Occipital lobe (tissue), 3 donors: ENCODE measurements at places on chromosomes 2 and 18. TPM values are rescaled to one million over a fixed set of nuclear protein-coding genes. Genes with fewer than 3 reads are reported as not detected.

The BIN1 gene
- 45.2 TPM for total RNA-seq

The EDAR gene
- total RNA-seq = not detected

The SLC5A7 gene
- 0.94 TPM for total RNA-seq

The STAM2 gene
- 82.7 TPM for total RNA-seq

The UGT1A7 gene
- not detected for total RNA-seq

The ELOA2 gene
- total RNA-seq = not detected

The PLEKHH2 gene
- total RNA-seq = 8.4 TPM

GRCh38 chr18:79418236-79418635, 22.5 kb downstream of the NFATC1 start:
- DNase-seq = no peak

- DNase-seq = no peak
Observed at GRCh38 chr18:2914185-2914880, 67.5 kb downstream of the EMILIN2 start.

DNA sequence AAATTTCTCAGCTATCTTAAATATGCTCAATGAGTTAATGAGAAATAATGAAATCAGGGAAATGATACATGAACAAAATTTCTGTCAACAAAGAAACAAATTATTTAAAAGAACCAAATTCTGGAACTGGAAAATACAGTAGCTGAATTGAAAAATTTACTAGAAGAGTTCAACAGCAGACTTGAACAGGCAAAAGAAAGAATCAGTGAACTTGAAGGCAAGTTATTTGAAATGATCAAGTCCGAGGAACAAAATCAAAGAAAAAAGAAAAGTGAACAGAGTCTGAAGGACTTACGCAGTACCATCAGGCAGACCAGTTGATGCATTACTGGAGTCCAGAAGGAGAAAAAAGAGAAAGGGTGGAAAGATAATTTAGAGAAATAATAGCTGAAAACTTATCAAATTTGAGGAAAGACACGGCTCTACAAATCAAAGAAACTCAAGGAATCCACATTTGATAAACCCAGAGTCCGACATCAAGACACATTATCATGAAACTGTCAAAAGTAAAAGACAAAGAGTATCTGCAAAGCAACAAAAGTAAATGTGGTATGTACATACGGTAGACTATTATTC, 83.6 kb downstream of the CCDC138 start:
- no peak for DNase-seq

GRCh38 chr18:72692086-72692485, 147.9 kb upstream of the CBLN2 start:
- DNase-seq = no peak

- DNase-seq = no peak
Observed at GRCh38 chr2:76491503-76491902, 780.8 kb upstream of the GCFC2 start.

DNA sequence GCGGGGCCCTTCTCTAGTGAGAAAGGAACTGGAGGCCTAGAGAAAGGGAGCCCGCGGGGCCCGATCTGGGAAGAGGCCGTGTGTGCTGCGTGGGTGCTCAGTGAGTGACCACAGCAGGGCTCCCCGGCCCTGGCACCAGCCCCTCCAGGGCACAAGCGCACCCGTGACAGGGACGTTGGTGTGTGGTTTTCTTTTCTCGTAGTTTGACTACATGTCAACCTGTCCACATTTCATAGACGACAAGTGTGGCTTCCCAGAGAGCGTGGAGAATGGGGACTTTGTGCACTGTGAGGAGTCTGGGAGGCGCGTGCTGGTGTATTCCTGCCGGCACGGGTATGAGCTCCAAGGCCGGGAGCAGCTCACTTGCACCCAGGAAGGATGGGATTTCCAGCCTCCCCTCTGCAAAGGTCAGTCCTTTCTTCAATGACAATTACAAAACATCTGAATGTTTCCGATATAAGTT, 83.1 kb downstream of the TPO start:
- no peak for DNase-seq

- DNase-seq = no peak
Observed at GRCh38 chr2:157856187-157856515, 20.0 kb downstream of the ACVR1 start.

GRCh38 chr2:219331560-219332213, 857 bp downstream of the RESP18 start:
- no peak for DNase-seq

- DNase-seq = no peak
Observed at GRCh38 chr2:3291113-3291512, 86.5 kb downstream of the EIPR1 start.

DNA sequence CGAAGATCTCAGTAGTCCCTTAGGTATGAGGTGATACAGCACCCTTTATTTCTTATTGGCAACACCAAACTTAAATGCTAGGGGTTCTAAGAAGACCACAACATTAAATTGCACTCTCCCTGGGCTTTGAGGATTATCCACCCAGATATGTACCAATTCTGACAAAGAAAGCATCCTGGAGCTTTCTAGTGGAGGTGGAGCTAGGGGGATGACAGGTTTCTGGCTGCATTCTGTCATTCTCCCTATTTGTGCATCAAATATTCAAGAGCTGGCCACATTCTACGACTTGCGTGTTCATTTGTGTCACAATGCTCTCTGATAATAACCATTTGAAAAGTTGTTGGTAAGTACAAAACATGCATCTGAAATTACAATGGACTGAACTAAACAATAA, 111.1 kb downstream of the CDH2 start:
- no peak for DNase-seq

GRCh38 chr2:153819501-153819900, 52.2 kb upstream of the GALNT13 start:
- DNase-seq = no peak

DNA sequence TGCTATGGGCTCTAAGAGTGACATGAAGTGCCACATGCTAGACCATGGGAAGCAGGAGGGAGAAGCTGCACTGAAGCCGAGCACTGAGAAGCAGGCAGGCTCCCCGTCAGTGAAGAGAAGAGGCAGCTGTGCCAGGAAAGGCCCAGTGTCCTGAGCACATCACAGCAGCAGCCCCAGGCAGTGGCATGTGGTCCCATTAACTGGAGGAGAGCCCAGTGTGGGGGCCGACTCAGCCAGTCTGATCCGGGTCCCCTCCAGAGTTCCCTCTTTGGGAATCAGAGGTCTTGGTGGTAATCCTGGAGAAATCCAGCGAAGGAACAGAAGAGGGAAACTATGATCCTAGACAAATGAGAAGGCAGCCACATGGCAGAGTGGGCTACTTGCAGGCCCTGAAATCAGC, 96.7 kb upstream of the ACAA2 start:
- no peak for DNase-seq

- no peak for DNase-seq
Observed at GRCh38 chr2:105771836-105772235, 27.1 kb downstream of the NCK2 start.

- DNase-seq = no peak
Observed at GRCh38 chr2:14219306-14219705, 413.2 kb upstream of the LRATD1 start.

GRCh38 chr2:86065512-86065911, 40.2 kb downstream of the POLR1A start:
- DNase-seq = no peak

DNA sequence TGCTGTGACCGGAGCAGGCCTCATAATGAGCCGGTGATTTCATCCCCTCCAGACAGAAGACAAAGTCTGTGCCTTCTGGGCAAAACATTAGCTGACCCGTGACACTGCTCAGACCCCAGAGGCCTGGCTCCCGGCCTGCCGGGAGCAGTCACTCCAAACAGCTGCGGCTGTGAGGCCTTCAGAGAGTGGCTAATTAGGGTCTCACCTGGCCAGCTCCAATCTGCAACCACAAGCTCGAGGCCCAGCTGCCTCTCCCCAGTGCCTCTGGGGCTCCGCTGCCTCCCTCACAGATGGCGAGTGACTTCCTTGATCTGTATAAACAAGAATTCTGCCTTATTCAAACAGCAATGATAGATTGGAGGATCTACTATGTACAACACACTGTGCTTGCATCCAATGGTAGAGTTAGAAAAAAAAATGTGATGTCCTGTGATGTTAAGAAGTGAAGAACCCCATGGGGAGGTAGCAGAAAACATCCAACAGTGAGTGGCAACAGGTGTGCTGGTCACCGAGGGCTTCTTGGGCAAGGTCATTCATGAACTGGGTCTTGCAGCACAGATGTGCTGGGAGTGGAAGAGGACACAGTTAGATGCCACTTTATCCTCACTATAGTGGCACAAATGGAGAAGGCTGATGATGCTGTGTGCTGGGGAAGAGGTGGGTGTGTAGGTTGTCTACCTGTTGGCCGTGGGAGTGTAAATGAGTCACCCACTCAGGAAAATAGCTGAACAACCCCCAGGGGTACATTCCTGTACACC, 98.2 kb upstream of the ASAP2 start:
- DNase-seq = no peak

DNA sequence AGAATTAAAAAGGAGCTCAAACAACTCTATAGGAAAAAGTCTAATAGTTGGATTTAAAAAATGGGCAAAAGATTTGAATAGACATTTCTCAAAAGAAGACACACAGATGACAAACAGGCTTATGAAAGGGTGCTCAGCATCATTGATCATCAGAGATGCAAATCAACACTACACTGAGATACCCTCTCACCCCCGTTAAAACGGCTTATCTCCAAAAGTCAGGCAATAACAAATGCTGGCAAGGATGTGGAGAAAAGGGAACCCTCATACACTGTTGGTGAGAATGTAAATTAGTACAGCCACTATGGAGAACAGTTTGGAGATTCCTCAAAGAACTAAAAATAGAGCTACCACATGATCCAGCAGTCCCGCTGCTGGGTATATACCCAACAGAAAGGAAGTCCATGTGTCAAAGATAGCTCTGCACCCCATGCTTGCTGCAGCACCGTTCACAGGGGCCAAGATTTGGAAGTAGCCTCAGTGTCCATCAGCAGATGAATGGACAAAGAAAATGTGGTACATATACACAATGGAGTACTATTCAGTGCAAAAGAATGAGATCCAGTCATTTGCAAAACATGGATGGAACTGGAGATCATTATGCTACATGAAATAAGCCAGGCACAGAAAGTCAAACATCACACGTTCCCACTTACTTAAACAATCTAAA, 46.7 kb upstream of the B3GNT7 start:
- DNase-seq = peak; percentile 20

DNA sequence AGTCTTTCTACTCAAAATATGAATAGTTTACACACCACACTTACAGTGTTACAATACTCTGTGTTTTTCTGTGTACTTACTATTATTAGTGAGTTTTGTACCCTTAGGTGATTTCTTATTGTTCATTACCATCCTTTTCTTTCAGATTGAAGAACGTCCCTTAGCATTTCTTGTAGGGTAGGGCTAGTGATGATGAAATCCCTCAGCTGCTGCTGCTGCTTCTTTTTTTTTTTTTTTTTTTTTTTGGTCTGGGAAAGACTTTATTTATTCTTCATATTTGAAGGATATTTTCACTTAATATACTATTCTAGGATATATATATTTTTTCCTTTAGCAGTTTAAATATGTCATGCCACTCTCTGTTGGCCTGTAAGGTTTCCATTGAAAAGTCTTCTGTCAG, 29.0 kb upstream of the SERPINB2 start:
- no peak for DNase-seq

DNA sequence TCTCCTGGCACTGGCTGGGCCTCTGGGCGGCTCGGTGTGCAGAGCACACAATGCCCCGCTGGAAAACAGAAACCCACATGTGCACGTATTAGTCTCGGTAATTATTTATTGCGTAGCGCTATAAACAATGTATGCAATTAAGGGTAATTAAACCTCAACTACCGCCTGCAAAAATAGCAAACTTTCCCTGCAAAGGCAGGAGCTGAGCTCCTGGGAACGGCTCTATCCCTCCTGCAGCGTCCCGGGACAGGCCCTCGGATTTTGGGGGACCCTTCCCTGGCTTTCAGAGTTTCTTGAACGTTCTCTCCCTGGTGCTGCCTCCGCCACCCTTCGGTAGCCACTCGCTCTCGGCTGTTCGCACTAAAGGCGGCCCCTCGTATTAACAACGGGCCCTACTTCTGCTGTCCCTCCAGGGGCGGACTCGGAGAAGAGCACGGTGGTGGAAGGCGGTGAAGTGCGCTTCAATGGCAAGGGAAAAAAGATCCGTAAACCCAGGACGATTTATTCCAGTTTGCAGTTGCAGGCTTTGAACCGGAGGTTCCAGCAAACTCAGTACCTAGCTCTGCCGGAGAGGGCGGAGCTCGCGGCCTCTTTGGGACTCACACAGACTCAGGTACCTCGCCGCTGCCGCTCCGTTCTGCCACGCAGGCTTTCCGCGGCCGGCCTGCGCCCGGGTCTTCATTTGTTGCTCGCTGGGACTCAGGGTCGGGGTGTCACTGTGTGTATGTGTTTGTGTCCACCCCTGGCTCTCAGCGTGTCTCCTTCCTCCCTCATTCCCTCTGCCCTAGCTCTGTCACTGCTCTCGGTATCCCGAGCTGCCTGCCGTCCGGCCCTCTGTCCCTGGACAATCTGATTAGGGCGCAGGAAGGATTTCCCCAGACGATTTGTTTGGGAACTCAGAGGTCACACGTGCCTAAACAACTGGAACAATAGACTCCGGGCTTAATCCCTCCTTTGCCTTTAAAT, 1.2 kb downstream of the DLX1 start:
- DNase-seq = no peak

- DNase-seq = no peak
Observed at GRCh38 chr2:241372361-241372992, 16.4 kb downstream of the FARP2 start.

- DNase-seq = no peak
Observed at GRCh38 chr2:48940606-48941005, 185.1 kb upstream of the LHCGR start.

GRCh38 chr2:100733391-100734187, 86.3 kb upstream of the NPAS2 start:
- no peak for DNase-seq

- DNase-seq = no peak
Observed at GRCh38 chr18:25047983-25048382, 304.0 kb downstream of the ZNF521 start.

DNA sequence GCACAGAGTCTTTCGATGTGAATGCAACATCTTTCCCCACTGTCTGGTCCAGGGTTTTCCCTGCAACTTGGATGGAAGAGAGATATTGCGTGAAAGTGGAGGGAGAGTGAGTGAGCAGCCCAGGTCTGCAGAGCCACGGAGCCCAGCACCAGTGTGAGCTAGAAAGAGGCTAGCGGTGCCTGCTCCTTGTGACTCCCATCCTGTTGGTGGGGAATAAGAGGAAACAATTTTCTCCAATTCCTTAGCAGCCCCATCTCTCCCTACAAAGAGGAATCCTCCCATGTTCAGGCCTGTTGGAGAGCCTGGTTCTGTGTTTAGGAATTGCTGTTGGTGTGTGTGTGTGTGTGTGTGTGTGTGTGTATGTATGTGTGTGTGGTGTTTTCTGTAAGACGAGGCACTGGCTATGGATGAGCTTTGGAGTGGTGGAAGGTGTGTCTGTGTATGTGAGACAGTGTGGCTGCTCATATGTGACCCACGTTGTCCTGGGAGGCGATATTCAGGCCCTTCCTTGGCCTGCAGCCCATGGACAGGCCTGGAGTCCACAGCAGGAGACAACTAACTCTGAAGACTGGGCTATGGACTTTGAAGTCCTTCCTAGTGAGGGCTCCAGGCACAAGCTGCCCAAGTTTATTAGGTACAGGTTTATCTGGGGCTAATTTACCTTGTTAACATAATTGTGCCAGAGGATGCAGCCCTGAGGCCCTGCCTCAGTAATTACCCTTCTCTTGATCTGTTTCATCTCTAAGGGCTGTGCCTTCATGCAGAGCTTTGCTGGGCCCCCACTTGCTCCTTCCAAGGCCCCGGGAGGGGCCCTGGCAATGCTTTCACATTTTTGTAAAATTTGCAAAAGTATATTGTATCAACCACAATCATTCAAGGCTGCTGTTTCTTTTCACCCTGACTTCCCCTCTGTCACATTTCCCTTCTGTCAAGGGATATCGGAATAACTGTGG, 88.6 kb upstream of the HAAO start:
- no peak for DNase-seq

- DNase-seq = no peak
Observed at GRCh38 chr18:32888306-32888705, 115.5 kb upstream of the KLHL14 start.
